ENCODE measurements at places on chromosomes 16 and 17.

DNA sequence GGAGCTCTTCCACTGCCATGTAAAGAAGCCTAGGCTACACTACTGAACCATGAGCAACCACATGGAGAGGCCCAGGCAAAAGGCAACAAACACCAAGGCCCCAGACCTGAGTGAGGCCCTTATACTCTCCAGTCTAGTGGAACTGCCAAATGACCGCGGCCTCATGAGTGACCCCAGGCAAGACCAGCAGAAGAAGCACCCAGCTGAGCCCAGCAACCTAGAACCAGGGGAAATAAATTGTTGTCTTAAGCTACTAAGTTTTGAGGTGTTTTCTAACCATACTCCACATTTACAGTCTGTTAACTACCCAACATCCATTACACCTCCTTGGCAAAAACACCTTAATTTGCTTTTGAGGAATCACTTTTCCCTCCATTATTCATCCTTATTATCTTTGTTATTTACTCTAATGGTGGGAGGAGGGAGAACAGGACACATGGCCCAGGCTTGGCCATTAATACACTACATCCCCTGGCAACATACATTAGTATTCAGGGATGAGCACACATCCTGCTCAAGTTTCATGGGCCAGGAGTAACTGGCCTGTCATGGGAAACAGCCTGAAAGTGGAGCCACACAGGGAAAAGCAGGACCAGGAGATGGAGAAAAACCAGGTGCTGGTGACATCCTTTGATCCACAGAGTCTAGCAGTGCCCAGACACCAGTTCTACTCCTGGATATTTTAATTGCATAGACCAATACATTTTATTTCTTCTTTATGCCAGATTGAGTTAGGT lies 26.2 kb downstream of the SLC39A11 start:
- no peak for DNase-seq

- no peak for DNase-seq
Observed at GRCh38 chr17:30274887-30275286, 16.9 kb downstream of the BLMH start.

- DNase-seq = no peak
Observed at GRCh38 chr16:53080345-53081031, 25.7 kb downstream of the CHD9 start.

DNA sequence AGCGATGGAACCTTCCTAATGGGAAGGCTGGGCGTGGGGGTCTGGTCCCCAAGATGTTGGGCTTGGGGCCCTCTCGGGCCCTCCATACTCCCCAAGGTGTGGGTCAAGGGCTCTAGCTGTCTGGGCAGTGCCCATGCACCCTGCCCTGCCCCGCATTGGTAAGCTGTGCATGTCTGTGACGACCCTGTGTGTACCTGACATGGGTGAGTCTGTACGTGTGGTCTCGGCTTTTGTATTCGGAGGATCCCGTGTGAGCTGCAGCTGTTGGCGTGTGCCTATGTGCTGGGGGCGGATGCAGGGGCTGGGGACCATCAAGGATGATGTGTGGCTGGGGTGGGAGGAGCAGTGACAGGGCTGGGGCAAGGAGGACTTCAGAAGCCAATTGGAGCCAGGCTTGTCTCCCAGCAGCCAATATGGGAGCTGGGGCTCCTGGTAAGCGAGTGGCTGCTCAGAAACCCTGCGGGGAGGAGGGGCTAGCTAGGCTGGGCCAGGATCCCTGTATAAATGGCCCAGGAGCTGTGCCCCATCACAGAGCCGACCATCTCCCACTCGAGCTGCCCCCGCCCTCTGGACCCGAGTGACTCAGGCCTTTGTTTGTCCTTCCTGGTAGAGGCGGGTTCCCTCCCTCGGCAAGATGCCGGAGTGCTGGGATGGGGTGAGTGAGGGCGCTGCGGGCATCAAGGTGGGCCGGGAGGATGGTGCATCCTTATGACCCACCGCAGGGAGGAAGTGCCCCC lies at the start of gene NDRG4:
Gene NDRG4 (plus strand): TSS at position 529 of the 737 bp plus-strand sequence. CDS start 106 bp downstream, at position 635.
- DNase-seq = no peak

- no peak for DNase-seq
Observed at GRCh38 chr16:84752600-84752999, 52.8 kb downstream of the USP10 start.

DNA sequence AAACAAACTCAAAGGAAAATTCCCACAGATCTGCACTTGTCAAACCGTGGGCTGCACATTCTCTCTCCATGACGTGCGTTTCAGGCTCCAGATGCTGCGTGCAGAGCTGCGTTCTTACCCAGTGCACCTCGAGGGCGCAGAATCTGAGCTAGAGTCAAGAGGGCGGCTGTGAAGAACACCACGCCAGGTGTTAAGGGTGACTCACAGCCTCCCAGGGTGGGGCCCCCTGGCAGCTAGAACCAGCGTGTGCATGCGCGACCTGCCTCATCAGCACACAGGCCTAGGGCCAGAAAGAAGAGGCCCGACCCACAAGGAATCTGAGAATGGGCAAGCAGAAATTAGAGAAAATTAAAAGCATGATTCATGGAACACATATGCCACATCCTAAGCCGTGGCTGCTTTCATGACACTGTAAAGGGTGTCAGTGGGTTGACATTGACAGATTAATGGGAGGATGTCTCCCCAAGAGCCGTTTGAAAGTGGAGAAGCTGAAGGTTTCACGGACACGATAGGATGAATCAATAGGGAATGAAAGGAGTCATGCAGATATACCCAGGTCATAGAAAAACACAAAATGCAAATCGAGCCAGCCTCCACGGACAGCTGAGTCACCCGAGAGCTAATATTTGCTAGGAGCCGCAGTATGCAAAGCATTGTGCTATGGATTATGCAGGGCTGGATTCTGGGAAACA lies 29.0 kb downstream of the MARCHF10 start:
- no peak for DNase-seq

- no peak for DNase-seq
Observed at GRCh38 chr16:23941963-23942564, 106.3 kb downstream of the PRKCB start.

DNA sequence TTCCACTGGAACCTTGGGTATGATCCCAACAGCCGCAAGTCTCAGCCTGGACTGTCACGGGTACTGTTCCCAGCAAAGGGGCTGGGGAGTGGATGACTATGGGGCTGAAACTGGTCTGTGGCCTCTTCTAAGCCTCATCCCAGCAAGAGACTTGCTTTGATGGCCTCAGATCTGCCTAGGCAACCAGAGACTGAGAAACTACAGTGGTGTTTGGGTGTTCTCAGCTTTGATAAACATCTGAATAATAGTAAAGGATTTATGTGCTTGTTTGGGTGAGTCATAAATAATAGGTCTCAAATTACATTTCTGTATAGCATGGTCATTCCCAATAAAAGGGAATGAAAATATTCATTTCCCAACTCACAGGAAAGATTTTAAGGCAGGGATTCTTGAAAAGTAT lies 30.2 kb upstream of the ULK2 start:
- DNase-seq = no peak

GRCh38 chr17:28839221-28839620 lies 3.4 kb downstream of the FAM222B start:
- DNase-seq = no peak

GRCh38 chr17:17781591-17782496 lies 54.9 kb downstream of the SREBF1 start:
- no peak for DNase-seq

DNA sequence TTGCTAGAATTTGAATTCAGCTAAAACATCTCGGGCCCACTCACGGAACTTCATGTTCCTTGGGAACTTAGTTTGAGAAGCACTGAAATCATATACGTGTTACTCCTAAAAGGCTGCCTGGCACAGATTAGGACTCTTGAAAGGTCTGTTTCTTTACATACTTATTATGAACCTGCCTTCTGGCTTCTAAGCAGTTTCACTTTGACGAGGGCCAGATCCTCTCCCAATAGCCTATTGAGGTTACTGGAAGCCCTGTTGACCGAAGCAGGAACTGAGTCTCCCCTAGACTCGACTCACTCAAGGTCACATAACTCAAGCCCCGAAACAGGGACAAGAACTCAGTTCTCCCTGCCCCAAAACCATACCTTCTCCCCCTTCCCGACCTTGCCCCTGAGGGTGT lies 121.9 kb upstream of the PLCG2 start:
- DNase-seq = no peak

DNA sequence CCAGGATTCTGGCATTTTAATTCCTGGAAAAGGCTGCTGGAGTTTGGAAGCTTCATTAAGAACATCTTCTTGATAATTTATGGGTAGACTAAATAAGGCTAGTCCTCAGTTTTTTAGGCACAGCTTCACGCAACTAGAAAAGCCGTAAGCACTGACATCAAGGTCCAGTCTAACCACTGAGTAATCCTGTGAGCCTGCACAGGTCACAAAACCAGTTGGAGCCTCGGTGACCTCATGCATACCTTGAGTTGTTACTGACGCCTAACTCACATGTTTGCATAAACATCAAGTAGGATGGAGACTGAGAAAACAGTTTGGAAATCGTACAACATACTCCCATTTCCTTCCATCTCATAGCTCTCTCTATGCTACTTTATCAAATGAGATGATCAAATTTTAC lies 63.8 kb upstream of the RCVRN start:
- DNase-seq = no peak

GRCh38 chr17:50520483-50520882 lies 12.1 kb upstream of the EPN3 start:
- DNase-seq = no peak

GRCh38 chr17:82470065-82470464 lies 11.5 kb downstream of the NARF start:
- no peak for DNase-seq

GRCh38 chr16:81220349-81220748 lies 18.1 kb upstream of the BCO1 start:
- DNase-seq = no peak

GRCh38 chr17:16820979-16821543 lies 131.0 kb downstream of the CCDC144A start:
- no peak for DNase-seq

DNA sequence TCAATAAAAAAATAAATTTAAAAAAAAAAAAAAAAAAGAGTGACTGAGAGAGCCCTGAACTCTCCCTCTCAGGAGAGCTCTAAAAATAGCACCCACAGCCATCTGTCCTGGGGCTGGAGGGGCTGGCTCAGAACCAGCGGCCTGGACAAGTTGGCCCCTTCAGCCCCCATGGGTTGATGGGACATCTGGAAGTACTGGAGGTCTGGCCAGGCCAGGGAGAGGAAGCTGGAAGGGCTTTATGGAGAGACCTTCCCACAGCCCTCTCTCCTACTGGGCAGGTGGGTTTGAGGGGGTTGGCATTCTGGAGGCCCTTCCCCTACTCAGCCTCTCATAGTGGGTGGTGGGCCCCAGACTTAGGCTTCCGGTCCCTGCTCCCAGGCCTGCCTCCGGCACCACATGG lies 93.7 kb upstream of the TMEM97 start:
- no peak for DNase-seq

DNA sequence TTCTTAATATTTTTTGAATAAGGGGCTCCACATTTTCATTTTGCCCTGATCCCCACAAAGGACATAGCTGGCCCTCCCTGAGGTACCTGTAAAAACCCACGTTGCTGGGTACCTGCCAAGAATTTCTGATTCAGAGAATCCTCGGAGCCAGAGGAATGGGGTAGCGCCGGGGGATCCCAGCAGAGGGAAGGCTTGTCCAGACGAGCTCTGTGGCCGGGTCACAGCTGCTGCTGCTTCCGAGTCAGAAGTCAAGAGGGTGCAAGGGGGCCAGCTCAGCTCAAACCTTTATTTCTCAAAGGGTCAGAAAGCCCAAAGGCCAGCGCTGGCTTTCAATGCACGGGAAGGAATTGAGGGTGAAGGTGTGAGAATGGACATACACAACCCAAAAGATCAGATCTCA lies 68.9 kb upstream of the SDK2 start:
- no peak for DNase-seq

- DNase-seq = peak; percentile 86
Observed at GRCh38 chr17:6443692-6444570, at the start of gene PIMREG. TSS of gene PIMREG (plus strand) at chr17:6444455. CDS start at chr17:6445111, 656 bp downstream.

- no peak for DNase-seq
Observed at GRCh38 chr17:70256751-70257150, 87.4 kb downstream of the KCNJ2 start.

GRCh38 chr17:10021272-10021984 lies 116.4 kb upstream of the RCVRN start:
- DNase-seq = no peak

GRCh38 chr17:50460831-50461526 lies 7.7 kb downstream of the CHAD start:
- DNase-seq = no peak
